ENCODE measurements at places on chromosomes 16 and 17.
A peak's percentile ranks its signal among the peaks of the same experiment; 100 is the strongest.

- no peak for DNase-seq
Measured at GRCh38 chr16:54430491-54431030, 144.0 kb upstream of the IRX3 start.

GRCh38 chr17:64920419-64921172 is 1.3 kb upstream of the LRRC37A3 start:
- DNase-seq: no peak

DNA sequence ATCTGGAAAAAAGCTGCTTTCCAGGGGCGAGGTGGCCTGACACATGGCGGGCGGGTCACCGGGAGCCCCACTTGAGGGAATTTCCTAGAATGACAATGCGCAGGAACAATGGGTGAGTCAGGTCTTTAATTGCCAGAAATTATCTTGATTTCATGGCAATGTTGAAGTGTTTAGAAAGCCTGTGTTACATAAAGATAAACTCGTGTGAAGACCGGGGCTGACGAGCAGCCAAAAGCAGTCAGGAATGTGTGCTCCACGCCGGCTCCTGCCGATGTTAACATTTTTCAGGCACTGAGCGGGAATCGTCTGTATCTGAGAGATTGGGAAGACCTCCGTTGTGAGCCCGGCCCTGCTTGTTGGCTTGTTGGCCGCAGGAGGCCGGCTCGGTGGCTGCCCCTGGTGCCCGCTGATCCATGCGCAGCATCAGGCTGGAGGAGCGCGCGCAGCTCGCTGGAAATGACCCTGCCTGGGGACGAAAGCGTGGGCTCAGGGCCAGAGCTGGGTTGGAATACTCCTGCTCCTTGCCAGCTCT is 353.1 kb downstream of the FOXL1 start:
- DNase-seq: no peak

DNA sequence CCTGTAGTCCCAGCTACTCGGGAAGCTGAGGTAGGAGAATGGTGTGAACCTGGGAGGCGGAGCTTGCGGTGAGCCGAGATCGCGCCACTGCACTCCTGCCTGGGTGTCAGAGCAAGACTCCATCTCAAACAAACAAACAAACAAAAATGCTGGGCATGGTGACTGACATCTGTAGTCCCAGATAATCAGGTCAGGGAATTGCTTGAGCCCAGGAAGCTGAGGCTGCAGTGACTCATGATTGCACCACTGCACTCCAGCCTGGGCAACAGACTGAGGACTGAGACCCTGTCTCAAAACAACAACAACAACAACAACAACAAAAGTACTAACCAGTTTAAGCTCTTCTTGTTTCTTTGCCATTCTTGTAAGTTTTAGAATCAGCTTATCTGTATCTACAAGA is 383.0 kb upstream of the PMFBP1 start:
- no peak for DNase-seq

GRCh38 chr17:5194346-5194745 is 2.7 kb upstream of the ZNF594 start:
- DNase-seq: no peak

GRCh38 chr16:53103811-53104210 is 49.0 kb downstream of the CHD9 start:
- no peak for DNase-seq

DNA sequence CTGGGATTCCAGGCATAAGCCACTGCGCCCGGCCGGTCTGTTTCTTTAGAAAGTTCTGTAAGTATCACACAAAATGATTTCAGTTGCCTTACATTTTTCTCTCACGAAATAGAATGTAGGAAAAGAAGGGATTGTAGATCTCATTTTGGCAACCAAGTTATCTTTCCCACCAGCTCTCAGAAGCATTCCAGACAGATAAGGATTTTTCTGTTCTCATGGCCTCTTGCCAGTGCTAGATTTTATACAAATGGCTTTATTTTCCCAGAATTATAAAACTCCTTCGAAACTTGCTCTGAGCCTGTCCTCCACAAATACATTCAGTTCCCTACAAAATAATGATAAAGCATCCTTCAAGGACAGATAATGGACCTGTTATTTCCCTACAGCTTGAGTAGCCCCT is 46.9 kb downstream of the LCMT1 start:
- DNase-seq: no peak

- no peak for DNase-seq
Measured at GRCh38 chr16:29702269-29702668, 23.3 kb downstream of the QPRT start.

DNA sequence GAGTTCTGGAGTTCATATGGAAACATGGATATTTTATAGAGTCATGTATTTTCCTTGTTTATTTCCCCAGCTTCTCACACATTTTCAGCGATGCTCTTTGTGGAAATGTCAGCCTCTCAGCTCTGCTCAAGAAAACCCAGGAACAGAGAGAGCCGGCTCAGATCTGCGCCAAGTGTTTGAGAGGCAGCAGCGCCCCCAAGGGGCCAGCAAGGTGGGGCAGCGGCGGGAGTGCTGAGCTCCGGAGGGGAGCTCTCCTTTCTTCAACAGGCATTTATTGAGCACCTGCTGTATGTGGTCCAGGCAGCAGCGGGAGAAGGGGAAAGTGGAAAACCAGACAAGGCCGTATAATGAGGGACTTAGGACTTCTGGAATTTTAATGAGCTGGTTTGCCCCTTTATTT is 421.1 kb upstream of the C16orf82 start:
- DNase-seq: no peak

DNA sequence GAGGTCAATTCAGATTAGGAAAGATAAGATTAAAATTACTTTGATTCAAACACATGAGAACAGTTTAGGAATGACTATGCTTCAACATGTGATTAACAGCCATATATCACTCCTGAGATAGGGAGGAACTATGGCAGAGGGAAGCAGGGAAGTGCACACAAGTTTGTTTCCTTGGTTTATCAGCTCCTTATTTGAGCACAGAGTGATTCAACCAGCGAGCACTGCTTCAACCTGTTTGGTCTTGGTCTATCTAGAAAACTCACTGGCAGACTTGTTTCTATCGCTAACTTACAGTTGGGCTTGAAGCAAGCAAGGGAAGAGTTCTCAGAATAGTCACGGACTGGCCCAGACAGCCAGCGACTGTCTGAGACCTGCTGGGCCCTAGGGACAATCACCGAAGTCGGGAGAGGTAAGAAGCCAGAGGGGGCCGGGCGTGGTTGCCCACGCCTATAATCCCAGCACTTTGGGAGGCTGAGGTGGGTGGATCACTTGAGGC is 23.5 kb downstream of the TUBG1 start:
- DNase-seq: no peak

- DNase-seq: no peak
Measured at GRCh38 chr16:54750249-54750648, 180.4 kb upstream of the IRX5 start.

GRCh38 chr17:48523010-48523409 is 7.8 kb downstream of the HOXB1 start:
- DNase-seq: no peak

- no peak for DNase-seq
Measured at GRCh38 chr16:22770866-22771265, 43.1 kb upstream of the HS3ST2 start.

DNA sequence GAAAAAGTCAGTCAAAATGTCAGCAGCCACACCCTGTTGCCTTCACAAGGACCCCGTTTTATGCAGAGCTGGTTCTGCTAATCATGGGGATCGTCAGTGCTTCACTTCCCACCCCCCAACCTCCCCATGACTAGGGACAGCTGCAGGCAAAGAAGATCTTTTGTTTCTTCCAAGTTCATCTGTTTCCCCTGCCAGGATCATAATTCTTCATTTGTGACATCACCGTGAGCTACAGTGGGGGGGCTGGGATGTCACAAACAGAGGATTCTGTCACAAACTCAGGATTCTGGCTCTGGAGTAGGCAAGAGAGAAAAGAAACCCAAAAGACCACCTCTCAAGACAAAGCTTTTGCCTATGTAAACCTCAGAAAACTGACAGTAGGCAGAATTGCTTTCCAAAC is 24.7 kb downstream of the DNAJC7 start:
- no peak for DNase-seq

- DNase-seq: no peak
Measured at GRCh38 chr17:76816590-76817135, 51.5 kb upstream of the MGAT5B start.

DNA sequence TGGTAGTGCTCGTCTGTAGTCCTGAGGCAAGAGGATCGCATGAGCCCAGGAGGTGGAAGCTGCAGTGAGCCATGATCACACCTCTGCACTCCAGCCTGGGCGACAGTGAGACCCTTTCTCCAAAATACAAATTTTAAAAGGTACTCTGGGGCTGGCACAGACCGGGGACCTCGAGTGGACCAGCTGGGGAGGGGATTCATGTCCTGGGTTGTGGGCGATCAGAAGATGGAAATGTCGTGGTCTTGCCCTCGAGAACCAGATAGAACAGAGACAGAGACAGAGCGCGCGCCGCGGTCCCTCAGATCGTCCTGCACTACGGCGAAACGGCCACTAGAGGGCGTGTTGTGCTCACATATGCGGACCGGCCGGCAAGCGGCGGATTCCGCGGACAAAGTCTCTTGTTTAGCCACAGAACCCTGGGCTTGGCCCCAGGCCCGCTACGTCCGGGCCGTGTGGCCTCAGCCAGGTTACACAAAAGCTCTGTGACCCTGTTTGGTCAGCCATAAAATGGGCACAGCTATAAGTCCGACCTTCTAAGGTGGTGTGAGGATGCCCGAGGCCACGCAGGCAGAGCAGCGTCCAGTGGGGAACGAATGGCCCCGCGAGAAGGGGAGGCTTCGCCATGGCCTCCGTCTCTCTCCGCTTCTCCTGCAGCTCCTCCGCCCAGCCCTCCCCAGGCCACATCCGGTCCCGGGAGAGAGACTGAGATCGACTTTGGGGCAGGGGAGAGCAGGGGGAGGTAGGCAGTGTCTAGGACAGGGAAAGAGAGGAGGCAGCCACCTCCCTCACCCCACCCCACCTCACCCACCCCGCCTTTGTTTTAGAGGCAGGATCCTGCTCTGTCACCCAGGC is 14.6 kb upstream of the SBK1 start:
- peak; percentile 89 for DNase-seq

DNA sequence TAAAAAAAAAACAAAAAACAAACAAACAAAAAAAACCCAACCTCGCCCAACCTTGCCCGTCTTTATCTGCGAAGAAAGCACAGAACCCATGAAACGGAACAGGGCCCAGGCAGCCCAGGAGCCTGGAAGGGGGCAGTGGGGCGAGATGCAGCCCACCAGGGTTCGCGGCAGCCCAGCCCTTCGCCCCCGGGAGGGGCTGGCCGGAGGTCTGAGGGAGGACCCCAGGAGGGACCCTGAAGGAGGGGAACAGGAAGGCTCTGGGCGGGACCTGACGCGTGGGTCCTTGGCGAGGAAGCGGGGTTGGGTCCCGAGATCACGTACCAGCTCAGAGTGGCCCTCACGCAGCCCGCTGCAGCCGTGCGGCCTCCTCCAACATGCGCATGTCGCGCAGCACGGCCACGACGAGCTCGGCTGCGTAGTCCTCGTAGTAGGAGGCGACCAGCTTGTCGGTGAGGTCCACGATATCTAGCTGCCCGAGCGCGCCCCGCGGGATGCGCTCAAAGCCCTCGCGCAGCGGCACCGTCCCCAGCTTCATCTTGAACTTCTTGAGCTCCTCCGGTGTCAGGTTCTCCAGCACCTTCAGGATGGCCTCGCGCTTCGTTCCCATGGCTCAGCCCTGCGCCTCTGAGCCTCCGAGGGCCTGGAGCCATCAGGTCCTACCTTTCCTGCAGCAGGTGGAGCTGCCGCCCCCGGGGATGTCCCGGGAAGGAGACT is at the start of gene PYDC1:
Gene PYDC1, minus strand, starts transcription at position 714 of the 714 bp plus-strand sequence. Its CDS starts 107 bp downstream, at position 607.
- DNase-seq: no peak

Measured in left forelimb (tissue), 1 donor.